Ovary (tissue), 10 donors: ENCODE measurements at places on chromosomes 5 and 9.

DNA sequence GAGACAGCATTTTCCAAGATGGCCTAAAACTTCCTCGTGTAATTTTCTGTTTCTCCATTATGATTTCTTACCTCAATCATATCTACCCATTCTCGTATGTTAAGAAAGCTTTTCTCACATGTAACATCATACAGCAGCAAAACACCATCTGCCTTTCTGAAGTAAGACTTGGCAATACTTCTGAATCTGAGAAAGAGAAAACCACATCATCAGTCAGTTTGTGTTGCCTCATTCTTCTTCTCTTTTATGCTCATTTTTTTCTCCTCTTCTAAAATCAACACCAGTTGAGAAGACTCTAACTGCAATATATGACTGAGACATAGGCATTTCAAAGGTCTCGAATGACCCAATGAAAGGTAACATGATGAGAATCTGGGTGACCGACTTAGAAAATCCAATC is 66.0 kb downstream of the RASEF start:
- no peak for DNase-seq

DNA sequence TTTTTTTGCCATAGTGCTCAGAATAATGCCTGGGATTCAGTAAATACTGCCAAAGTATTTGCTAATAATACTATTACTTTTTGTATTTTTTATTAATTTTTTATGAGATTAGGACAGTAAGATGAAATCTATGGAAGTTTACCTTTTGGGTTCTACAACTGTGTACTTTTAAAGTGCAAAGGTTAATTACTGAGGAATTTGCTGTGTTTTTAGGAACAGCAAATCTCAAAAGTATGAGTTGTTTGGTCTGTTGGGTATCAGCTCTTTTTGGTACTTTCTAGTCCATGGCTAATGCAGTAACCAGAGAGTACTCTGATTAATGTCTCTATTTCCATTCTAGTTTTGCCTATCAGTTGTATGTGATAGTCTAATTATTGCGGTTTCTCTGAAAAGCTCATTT is 5.1 kb downstream of the HSPA4 start:
- no peak for DNase-seq

DNA sequence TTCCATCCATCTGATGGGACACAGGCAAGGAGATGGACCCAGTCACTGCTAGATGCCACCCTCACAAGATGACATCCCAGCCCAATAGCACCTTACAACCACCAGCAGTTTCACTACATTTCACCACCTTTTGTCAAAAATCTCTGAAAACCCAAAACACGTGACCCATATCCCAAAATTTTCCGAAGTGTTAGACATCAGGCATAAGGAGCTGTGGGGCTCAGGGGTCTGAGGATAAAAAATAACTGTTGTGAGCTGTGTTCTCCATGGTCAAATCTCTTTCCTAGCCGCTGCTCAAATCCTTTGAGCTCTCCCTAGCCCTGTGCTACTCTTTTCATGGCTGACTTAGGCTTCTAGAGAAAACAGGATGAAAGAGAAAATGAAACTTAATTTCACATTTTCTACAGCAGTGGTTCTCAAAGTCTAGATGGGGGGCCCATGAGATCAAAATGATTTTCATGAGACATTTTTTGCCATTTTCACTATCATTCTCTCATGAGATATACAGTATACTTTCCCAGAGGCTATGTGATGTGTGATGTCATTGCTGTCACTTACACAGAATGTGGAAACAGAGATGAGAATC is 40.7 kb downstream of the TIMD4 start:
- DNase-seq, result no peak

DNA sequence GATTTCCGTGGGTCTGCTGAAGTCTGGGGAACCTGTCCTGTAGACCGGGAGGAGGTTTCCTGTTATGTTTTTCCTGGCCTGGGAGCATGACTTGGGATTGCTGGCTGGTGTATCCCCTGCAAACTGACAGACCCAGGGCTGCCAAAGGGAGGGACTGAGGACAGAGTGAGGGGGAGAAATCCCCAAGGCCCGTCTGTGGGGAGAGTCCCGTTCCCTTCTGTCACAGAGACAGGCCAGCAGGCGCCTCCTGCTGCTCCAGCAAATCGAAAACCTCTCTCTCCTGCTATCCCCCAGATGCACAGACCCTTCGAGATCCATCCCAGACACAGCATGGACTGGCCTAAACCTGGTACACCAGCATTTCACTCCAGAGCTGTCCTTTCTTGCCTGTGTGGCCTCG is 56.2 kb upstream of the ALDH1B1 start:
- no peak for DNase-seq

GRCh38 chr5:176174345-176175025 is 63.7 kb upstream of the SIMC1 start:
- no peak for DNase-seq

GRCh38 chr5:87115839-87116364 is 151.8 kb upstream of the RASA1 start:
- no peak for DNase-seq

DNA sequence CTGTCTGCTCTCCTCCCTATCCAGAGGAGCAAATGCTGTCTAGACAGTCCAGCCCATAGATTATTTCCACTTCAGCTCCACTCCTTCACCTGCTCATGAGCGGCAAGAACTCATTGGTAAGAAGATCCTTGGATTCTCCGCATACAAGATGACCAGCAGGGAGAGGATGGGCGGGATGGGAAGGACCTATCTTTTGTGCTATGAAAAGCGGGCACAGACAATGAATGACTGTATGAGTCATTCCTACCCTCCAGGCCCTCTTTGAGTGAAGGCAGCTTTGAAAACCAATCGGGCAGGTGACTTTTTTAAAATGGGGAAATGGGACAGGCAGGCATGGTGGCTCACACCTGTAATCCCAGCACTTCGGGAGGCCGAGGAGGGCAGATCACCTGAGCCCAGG is 49.4 kb downstream of the SMIM23 start:
- DNase-seq, result no peak

DNA sequence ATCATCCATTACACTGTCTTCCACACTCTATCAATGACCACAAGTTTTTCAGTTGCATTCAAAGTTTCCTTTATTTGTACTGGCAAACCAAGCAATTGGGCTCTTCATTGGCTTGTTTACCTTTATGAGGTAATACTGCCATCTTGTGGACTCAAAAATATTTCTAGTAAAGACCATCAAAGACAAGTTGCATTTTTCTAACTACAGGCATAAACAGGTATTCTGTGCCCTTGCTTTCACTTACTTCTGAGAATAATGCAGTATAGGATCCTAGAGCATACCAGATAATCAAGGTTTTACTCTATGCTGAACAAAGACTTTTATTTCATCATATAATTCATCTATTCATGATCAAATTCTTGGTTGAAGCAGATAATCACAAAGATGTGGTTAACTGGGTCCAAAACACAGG is 173.7 kb upstream of the POU5F2 start:
- DNase-seq, result no peak

DNA sequence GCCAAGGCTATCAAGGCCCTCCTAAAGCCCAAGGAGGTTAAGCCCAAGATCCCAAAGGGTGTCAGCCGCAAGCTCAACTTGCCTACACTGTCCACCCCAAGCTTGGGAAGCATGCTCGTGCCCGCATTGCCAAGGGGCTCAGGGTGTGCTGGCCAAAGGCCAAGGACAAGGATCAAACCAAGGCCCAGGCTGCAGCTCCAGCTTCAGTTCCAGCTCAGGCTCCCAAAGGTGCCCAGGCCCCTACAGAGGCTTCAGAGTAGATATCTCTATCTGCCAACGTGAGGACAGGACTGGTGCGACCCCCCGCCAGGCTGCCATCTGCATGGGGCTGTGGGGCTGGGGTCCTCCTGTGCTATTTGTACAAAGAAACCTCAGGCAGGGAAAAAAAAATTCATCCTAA is 3.3 kb downstream of the HOMER1 start:
- DNase-seq, result no peak

- no peak for DNase-seq
Observed at GRCh38 chr5:159732220-159732619, 184.1 kb upstream of the ADRA1B start.

GRCh38 chr5:173612948-173613347 is 3.5 kb downstream of the BOD1 start:
- DNase-seq, result no peak

- DNase-seq, result no peak
Observed at GRCh38 chr5:95134326-95134725, 150.6 kb downstream of the MCTP1 start.

- no peak for DNase-seq
Observed at GRCh38 chr9:72454871-72455491, 66.4 kb upstream of the TMC1 start.

GRCh38 chr9:122930541-122931225 is 629 bp downstream of the ZBTB26 start:
- no peak for DNase-seq

- no peak for DNase-seq
Observed at GRCh38 chr5:13186177-13186576, 758.3 kb downstream of the DNAH5 start.

- no peak for DNase-seq
Observed at GRCh38 chr5:56160723-56161438, 72.2 kb downstream of the ANKRD55 start.

DNA sequence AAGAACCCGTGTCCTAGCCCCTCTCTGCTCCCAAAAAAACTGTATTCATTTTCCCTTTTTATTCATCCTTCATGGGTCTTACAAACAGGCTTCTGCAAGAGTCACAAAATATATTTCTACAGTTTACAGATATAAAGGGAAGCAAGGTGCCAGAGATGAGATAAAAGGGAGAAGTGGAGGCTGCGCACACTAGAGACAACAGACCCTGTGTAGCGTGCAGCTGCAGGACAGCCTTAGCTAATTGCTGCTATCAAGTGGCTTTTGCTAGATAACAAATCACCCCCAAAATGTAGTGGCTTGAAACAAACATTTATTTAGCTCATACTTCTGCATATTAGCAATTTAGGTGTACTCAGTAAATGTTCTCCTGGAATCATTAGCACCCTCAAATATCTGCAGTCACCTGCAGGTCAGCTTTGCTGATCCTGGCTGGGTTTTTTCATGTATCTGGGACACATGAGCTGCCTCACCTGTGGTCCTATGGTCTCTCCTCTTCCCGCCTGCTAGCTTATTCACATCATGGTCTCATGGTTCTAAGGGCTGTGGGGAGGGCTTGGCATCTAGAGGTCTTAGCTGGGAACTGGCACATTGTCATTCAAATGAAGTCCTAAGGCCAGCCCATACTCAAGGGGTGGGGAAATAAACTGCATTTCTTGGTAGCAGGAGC is 29.4 kb downstream of the ARHGEF37 start:
- DNase-seq, result no peak

DNA sequence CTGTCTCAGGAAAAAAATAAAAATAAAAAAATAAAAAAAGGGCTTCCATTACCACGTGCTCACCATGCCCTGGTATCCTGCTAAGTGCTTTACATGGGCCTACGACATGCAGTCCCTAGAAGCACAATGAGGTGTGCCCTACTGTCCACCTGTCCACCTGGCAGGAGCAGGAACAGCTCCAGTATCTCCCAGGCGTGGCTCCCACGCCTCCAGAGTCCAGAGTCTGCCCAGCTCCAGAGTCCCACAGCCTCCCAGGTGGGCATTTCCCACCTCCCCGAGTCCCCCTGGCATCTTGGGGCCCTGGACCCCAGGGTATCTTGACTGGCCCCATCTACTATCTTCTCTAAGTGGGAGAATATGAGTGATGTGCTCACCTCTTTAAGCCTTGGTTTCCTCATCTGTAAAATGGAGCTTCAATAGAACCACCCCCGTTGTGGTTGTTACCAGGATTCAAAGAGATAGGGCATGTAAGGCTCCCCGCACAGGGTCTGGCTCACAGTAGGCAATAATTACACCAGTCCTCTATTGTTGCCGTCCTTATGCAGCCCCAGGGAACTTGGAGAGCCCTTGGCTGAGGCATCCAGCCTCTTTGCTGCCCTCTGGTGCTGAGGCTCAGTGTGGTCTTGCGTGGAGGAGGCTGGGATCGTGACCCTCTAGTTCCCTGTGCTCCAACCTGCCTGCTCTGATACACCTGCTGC is 8.9 kb downstream of the CXCL14 start:
- no peak for DNase-seq

DNA sequence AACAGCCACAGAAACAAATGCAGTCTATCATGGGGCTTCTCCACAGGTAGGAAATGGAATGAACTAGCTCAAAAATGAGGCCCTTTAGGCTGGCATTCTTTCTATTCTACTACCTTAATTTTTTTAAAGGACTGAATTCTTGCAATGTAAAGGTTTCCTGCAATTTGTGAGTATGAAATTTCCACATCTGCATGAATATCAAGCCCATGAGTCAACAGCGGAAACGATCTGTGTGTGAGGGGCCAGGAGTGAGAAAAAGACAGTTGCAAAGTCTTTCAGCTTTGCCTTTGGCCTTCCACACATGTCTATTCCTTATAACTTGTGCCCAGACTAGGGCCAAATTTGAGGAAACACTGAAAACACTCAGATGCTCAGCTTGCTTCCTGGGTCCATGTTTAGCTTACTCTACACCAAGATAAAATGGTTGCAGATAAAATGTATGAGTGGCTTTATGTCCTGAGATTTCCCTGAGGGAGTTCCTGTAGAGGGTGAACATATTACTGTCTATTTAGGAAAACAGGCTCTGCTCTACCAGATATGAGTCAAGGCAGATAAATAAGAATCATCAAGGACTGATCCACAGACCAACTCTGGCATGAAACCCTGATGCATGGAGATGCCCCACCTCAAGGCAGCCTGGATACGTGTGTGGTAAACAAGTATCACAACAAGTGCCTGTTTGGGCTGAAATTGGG is 46.5 kb downstream of the RETREG1 start:
- DNase-seq, result no peak

- DNase-seq, result no peak
Observed at GRCh38 chr5:54539001-54539400, 21.4 kb downstream of the SNX18 start.

DNA sequence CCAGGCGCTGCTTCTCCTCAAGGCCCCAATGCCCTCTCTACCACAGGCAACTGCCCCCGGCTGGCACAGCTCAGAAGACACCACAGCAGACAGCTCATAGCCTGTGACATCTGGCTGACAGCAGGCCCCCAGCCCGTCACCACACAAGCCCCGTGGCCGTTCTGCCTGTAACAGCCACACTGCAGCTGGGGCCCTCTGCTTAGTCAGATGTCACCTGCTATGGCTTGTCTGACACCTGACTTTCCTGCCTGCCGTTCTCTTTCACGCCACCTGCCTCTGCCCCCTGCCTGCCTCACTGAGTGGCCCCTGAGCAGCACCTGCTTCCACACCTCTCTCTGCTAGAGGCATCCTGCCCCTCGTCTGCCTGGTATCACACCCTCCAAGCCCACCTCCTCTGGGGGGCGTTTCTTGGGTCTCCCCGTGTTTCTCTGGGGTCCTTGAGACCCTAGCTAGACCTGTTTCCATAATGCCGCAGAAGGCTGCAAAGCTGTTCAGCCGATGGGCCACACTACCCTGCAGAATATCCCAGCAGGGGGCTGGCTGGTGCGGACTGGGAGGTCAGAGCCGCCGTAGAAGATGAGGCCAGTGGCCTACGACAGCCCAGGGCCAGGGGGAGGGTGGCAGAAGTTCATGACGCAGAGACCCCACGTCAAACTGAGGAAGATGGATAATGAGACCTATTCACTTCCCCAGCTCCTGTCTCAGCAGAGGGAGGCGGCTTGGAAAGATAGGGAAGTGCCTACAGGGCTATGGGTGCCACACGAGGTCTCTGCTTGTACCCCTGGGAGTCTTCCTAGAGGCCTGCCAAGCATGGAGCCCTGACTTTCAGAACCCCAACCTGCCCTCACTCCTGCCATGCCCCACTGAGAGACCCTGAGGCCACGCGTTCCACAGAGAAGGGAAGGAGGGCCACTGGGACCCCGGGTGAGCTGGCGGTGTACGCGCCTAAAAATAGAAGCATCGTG is 95.1 kb downstream of the ZNF354C start:
- no peak for DNase-seq

GRCh38 chr5:173615884-173616576 is 420 bp downstream of the BOD1 start:
- DNase-seq, result peak; percentile 58

GRCh38 chr9:113922160-113922559 is 46.1 kb downstream of the ZNF618 start:
- DNase-seq, result no peak
